ENCODE measurements at places on chromosomes 1 and 21. TPM values are rescaled to one million over a fixed set of nuclear protein-coding genes. Genes with fewer than 3 reads are reported as not detected.

Gene GFI1
- total RNA-seq, result 0.61 TPM

Gene S100B
- 374 TPM for total RNA-seq

Gene SPRR2E
- total RNA-seq, result not detected

Gene PSEN2
- 81.6 TPM for total RNA-seq

Gene DNAJC8
- 136 TPM for total RNA-seq

Gene ALG6
- 39.0 TPM for total RNA-seq

Gene CFHR2
- not detected for total RNA-seq
